NCI-H1105 (cell line): ENCODE measurements at places on chromosomes 6 and 20.

- DNase-seq = peak; percentile 54
These were observed 33.1 kb downstream of the FGD2 start for GRCh38 chr6:37038292-37039198.

- no peak for DNase-seq
These were observed 223.9 kb upstream of the TAB2 start for GRCh38 chr6:149093643-149094042.

DNA sequence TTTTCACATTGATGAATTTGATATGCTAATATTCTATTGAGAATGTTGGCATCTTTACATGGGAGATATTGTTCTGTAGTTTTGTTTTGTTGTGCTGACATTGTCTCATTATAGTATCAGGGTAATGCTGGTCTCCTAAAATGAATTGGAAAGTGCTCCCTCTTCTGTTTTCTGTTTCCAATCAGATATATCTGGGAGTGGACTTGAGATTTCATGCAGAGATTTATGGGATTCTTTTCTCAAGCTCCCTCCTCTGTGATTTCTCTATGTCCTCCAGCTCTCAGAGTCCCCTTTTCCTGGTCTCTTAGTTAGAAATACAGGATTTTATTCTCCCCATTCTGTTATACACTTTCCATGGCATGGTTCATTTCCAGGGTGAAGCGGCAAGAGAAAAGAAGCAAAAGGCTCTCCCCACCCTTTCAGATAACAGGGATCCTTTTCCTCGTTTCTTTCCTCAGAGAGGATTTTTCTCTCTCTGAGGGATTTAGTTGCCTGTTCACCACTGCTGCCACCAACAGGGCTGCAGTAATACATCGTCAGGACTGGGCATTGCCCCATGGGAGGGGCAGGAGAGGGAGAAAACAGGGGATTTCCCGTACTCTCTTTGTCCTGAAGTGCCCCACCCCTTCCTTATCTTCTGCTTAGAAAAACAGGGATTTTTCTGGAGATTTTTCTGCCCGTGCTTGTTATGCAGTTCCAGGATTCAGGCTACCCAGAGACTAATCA, 59.3 kb upstream of the STMND1 start:
- DNase-seq = no peak

GRCh38 chr20:20331156-20331555, 36.7 kb upstream of the INSM1 start:
- DNase-seq = no peak

- DNase-seq = no peak
These were observed 37.7 kb upstream of the DEFB112 start for GRCh38 chr6:50087231-50087954.

- no peak for DNase-seq
These were observed 11.5 kb upstream of the DACT2 start for GRCh38 chr6:168331058-168331457.

GRCh38 chr6:50097966-50098640, 48.4 kb upstream of the DEFB112 start:
- no peak for DNase-seq

DNA sequence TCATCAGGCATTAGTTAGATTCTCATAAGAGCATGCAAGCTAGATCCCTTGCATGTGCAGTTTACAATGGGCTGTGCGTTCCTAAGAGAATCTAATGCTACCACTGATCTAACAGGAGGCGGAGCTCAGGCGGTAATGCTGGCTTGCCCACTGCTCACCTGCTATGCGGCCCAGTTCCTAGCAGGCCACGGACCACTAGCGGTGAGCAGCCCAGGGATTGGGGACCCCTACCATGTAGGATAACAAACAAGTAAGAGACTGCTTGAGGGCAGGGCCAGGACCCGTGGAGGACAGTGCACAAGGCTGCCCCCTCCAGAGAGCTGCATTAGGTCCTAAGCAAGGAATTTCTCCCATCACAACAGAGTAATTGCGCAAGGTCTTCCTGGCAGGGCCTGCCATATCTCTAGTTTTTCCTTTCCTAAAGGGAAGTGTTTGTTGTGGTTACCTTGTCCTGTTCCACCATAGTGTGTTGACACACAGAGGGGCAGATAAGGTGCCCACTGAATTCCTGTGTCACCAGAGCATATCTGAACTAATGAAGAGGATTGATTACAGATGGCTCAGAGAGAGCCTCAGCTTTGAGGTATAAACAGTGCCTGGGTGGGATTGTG, 58.0 kb downstream of the PACRG start:
- no peak for DNase-seq

DNA sequence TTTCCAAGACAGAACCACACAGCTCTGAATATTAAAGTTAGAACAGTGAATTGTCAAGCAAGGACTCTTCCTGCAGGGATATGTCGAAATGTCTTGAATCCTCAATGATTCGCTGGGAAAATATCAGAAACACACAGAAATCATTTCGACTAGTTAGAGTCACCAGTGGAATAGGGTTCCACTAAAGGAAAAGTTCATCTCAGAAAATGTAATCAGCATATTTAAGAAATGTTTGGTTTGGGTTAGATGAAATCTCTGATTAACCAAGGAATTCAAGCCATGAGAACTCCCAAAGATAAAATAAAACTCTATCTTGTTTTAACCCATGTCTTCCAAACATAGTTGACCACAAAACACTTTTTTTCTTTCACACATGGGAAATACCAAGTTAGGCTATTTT, 621.0 kb upstream of the NRSN1 start:
- no peak for DNase-seq

- DNase-seq = no peak
These were observed 36.2 kb downstream of the TGM3 start for GRCh38 chr20:2331901-2332565.

DNA sequence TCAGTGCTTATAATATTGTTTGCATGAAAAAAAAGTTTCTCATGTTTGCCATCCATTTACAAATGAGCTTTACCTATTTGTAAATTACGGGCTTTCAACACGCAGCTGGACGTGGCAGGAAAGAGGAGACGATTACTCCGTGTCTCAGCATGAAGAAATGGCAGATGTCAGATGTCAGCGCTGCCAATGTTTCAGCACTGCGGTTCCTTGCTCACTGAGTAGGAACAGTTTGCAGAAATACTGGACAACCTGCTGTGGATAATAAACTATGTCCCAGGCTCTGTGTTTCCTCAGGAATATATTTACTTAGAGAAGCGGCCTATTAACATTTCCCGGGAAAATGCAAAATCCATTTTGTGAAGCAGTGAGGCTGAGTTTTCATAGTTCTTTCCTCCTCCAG, 22.7 kb downstream of the RAMACL start:
- DNase-seq = no peak

DNA sequence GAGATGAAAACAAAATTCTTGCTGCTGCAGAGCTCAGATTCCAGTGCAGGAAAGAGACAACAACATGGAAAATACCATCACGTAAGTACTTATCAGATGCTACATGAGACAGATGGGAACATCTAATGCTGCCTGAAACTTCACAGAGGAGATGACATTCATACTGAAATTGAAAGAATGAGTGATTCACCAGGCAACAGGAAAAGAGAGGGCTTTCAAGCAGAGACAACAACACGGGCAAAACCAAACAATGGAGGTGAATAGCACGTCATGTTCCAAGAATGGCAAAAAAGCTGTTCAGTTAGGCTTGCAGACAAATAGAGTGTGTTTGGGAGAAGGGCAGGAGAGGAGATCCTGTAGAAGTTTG, 39.3 kb downstream of the GTF2H5 start:
- no peak for DNase-seq

GRCh38 chr20:41786158-41786557, 168.0 kb upstream of the CHD6 start:
- DNase-seq = no peak
